ENCODE measurements at places on chromosomes 2 and 18.
A peak's percentile ranks its signal among the peaks of the same experiment; 100 is the strongest.

GRCh38 chr18:13218368-13218991 lies at the start of gene LDLRAD4:
TSS of gene LDLRAD4 (plus strand) at chr18:13218760.
- DNase-seq, result peak; percentile 82

DNA sequence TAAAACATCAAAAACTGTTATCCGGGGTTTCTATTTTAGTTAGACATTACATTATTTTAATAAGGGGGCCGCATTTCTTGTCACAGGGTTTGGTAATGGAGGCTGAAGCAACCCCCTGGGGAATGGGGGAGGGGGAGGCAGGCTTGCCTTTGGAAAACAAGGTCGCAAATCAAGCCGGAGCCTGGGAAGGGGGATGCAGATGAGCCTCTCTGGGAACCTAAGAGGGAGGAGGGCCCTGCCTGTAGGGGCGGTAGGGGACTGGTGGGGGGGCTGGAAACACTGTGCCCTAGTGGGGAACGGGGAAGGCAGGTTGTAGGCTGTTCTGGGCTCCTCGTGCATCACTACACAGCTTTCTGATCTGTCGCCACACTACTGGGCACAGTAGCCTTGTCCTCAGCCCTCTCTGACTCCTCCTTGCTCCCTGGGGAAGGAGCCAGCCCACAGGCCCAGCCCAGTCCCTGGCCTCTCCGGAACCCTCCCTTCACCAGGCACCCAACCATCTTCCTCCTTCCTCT lies 170.2 kb upstream of the SMAD2 start:
- DNase-seq, result no peak

DNA sequence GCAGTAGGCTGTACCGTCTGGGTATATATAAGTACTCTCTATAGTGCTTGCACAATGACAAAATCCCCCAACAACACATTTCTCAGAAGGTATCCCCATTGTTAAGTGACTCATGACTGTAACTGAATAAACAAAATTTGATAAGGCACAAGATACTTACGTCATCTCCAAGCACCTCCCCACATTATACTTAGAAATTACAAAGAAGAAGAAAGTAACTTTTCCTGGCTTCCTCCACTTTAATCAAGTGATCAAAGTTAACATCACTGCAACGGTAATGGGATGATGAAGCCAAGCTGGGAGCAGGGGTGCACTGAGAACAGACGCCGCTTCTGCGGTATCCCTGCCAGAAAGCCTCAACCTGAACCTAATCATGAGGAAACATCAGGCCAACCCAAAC lies 9.7 kb downstream of the TNS1 start:
- DNase-seq, result no peak

GRCh38 chr2:205435970-205436369 lies 246.3 kb upstream of the NRP2 start:
- no peak for DNase-seq

DNA sequence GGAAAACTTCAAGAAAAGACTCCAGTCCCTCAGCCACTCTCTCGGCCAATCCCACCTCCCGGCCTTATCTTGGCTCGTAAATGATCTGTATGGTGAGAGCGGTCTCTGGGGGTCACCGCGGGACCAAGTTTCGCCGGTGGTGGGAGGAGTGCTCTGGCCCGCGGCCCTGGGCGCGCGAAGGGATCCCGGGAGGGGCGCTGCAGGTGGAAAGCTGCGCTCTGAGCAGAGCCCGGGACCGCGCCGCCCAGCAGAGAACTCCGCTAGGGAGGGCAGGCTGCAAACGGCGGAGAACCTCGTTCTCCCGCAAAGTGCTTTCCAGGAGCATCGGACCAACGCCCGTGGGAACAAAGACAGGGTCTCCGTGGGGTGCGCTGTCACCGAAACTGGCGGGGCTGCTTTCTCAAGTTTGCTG lies 622 bp downstream of the LRP2 start:
- DNase-seq, result peak; percentile 70

DNA sequence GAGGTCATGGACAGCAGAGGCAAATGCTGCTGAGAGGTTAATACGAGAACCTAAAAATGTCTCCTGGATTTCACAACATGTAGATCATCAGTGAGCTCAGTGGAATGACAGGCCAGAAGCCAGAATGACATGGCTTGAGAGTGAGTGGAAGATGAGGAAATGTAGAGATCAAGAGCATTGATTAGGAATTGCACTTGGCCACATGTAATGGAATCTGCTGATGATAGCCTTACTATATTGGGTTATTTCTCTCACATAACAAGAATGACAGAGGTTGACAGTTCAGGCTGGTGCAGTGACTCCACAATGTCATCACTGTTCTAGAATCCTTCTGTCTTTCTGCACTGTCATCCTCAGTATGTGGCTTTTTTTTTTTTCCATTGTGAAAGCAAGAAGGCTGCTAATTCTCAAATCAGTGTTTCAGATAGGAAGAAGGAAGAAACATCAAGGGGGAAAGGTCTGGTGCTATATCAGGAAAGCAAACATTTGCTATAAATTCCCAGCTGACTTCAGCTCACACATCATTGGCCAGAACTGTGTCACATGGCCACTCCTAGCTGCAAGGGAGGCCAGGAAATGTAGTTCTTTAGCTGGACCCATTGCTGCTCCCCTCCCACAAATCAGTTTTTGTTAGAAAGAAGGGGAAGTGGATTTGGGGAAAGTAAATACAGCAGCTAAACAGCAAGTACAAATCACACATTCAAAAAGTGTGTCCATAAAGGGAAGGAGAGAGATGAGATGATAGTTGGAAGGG lies 127.2 kb downstream of the FAM161A start:
- DNase-seq, result no peak

- peak; percentile 93 for DNase-seq
Measured at GRCh38 chr2:74834792-74835755, 1.1 kb downstream of the HK2 start.

- DNase-seq, result no peak
Measured at GRCh38 chr2:20565101-20565622, 85.7 kb downstream of the HS1BP3 start.

GRCh38 chr2:10338270-10339188 lies 35.8 kb downstream of the HPCAL1 start:
- DNase-seq, result no peak

DNA sequence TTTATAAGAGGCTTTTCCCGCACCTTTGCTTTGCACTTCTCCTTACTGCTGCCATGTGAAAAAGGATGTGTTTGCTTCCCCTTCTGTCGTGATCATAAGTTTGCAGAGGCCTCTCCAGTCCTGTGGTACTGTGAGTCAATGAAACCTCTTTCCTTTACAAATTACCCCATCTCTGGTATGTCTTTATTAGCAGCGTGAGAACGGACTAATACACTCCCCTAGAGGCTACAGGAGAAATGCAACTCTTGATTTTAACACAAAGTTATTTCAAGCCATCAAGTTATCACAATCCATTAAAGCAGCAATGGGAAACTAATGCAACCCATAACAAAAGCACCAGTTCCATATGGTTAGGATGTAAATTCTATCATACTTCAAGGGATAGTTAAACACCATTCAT lies 1378.8 kb upstream of the DDX18 start:
- no peak for DNase-seq

DNA sequence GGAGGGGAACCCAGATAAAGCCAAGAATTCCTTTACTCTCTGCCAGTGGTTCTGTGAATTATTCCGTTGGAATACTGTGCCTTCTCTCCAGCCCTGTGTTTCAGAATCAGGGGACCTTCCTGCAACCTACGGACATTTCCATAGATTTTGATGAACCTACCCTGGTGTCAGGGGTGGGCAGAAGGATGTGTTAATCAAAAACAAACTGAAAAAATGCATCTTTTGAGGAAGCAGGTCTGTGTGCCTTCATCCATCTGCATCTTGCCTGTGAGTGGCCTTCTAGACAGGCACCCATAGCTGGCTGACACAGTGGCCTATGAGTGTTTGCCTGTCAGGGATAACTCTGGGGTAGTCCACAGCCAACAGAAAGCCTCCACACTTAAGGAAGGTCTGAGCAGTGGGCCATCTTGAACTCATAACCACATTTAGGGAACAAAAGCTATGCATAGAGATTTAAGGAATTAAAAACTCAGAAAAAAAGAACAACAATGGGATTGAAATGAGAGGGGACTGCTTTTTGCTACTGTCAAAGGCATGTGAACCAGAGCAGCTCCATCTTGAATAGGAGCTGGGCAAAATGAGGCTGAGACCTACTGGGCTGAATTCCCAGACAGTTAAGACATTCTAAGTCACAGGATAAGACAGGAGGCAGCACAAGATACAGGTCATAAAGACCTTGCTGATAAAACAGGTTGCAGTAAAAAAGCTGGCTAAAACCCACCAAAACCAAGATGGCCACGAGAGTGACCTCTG lies 45.9 kb upstream of the ITGA6 start:
- DNase-seq, result no peak

GRCh38 chr18:73896685-73897084 lies 250.9 kb downstream of the FBXO15 start:
- peak; percentile 33 for DNase-seq

- DNase-seq, result no peak
Measured at GRCh38 chr2:117190856-117191559, 623.5 kb upstream of the DDX18 start.

DNA sequence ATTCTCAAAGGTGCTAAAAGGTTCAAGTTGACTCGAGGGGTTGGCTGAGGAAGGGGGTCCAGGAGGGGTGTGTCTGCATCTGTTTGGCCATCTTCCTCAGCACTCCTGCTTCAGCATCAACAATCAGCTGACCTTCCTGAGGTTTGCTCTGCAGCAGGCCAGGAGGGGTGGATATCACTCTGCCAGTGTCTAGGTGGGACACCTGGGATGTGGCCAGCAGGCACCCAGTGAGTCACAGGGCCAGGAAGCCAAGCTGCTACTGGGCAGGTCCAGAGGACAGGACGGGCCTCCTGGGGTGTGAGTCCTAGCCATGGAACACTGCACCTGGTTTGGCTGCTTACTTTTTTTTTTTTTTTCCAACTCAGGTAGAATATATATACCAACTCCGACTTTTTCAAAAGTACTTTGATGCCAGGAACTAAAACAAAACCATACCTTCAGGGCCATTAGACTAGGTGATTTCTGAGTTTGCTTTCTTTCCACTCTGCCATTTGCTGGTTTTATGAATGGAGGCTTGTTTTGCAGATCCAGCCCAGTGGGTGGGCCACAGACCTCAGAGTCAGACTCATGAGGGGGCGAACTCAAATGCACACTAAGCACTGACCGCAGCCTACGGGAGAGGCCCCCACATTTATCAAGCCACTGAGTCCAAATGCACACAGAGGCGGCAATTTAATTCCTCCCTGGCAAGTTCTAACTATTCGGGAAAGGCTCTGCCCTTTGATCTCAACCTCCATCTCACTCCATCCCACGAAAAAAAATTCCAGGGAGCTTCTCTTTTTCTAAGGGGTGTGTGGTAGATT lies 76.0 kb downstream of the UXS1 start:
- DNase-seq, result no peak

DNA sequence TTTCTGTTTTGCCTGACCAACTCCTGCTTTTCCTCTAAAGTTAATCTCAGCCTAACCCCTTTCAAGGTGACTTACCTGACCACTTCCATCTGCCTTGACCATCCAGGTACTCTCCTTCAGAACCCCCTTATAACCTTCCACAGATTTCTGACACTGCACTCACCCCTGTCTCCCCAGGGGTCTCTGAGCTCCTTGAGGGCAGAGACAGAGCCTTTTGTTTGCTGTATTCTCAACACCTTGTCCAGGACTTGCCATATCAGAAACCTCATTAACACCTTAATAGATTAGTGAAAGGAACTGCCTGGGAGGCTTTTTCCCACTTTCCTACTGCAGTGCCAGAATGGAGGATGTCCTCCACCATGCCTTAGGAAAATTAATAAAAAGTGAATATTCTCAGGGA lies 119.7 kb upstream of the SERPINE2 start:
- DNase-seq, result no peak

DNA sequence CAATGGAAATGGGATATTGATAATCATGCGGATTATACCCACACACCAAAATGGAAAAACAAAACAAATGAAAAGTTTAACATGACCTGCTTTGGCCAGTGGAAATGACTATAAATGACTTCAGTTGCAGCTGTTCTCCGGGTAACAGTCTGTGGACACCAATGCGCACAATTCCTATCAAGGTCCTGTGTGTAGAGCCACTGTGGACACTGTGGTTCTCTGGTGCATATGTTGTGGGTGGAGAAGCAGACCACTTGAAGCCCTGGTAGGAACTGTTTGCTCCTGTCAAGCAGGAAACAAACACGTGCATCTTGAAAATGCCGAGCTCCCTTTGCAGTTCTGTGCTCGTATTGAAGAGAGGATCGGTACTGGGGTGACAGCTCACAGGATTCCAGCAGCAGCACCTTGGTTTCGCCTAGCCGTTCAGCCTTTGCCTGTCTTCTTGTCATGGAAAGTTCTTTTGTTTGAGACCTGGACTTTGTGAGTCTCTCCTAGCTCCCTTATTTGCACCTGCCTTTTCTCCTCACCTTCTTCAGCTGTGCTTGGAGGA lies 32.9 kb downstream of the NCK2 start:
- DNase-seq, result no peak

- DNase-seq, result no peak
Measured at GRCh38 chr2:174585146-174585545, 12.5 kb downstream of the WIPF1 start.

DNA sequence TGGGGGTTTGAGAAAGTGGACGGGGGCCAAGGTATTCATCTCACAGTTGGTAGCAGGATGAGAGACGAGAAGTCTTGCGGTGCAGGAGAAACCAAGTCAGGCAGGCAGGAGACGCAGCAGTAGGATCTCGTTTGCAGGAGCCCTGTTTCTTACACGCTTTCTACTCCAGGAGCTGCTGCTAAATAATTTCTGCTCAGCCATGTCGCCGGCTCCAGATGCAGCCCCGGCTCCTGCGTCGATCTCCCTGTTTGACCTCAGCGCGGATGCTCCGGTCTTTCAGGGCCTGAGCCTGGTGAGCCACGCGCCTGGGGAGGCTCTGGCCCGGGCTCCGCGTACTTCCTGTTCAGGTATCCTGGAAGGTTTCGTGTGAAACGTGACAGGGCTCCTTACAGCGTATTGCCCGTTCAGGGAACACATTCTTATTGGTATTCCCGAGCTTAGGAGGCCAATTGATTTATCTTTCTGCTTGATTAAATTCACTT lies 494 bp downstream of the ANKZF1 start:
- peak; percentile 86 for DNase-seq

GRCh38 chr18:48066225-48066652 lies 135.8 kb upstream of the SMAD2 start:
- DNase-seq, result no peak

All from activated CD4-positive, alpha-beta T cell treated with anti-CD3 and anti-CD28 coated beads, Interleukin-2, amount 10 ng/mL, durations not matched to agents 24 days and 14 days (primary cell).